ENCODE measurements at places on chromosomes 16 and 17.

GRCh38 chr16:56013962-56014552 lies 138.9 kb upstream of the CES5A start:
- DNase-seq, result no peak

DNA sequence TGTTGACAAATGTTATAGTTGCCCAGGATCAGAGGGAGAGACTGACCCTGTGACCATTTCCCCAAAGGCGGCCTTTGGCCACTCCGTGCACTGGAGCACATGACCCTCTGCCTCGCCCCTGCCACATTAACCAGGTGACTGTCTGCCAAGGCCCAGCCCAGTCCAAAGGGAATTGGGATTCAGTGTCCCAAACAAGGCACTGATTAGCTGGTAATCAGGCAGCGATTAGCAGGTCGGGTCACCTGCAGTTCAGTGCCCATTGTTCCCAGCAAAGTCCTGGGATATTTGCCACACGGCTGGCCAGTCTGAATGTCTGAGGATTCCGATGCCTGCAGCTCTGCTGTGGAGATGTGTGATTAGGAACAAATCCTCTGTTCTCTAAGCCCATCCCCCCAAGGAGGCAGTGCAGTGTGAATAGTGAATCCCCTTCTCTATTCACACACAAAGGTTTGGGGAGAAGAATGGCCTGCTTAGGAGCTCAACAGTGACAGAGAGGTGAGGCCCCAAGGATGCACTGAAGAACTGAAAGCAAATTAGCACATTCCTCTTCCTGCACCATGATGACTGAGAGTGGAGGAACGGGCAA lies 123.1 kb upstream of the MAF start:
- DNase-seq, result no peak

- DNase-seq, result no peak
Observed at GRCh38 chr16:82236875-82237274, 66.9 kb upstream of the MPHOSPH6 start.

DNA sequence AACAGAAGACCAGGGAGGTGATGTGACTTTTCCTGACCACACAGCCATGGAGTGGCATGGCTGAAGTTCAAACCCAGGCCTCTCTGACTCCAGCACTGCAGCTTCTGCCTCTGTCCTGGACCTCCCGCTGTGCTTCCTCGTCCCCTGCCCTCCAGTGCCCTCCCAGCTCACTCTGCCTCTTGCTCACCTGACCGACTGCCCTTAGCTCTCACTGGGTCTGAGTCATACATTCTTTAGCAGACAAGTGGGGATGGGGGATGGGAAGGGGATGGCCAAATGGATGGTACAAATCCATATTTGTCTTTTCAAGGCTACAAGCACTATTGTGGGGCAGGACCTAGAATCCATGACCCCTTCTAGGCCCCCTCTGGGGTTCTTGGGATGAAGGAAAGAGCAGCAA lies 33.0 kb downstream of the PITPNM3 start:
- no peak for DNase-seq

DNA sequence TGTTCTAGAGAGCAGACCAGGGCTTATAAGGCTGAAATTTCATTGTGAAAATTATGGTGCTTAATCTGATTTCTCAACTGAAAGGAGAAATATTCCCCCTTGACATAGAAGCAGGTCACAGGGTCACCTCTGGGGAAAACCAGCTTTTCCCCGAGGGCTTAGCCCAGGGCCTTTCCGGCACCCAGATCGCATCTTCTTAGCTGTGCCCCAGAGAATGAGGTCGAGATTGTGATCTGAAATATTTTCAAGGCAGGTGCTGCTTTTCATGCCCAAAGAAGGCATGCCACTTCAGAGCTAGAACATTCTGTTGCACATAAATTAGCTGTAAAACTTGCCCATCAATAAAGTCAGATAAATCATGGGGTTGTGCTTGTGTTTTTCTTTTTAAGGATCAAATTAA lies 25.4 kb upstream of the ARHGAP17 start:
- DNase-seq, result no peak

DNA sequence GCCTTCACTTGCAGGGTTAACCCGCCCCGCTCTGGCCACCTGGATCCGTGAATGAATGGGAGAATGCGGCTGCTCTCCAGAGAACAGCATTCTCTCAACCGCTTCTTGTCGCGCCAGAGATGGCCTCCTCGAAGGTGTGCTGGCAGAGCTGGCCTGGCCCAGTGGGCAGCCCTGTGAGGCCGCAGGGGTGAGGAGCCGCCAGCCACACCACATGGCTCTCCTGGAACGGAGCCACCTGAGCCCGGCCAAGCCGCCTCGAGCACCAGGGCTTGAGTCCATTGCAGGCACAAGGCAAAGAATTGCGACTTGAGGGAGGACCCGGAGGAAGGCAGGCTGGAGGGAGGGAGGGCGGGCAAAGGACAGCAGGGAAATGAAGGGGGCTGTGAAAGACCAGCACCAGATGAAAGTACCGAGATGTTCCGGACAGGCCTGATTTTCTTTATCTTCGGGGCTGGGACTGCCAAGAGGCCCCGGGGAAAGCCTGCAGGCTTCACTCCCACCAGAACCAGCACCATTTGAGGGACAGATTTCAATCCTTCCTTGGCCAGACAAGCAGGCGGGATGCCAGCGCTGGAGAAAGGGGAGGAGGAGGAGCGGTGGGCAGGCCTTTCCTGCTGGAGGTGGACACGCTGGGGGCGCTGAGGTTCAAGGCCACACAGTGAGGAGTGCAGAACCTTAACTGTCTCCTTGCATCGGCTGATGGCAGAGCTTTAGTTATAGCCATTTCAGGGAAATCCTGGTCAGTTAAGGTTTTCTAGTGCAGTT lies 69.4 kb downstream of the MRC2 start:
- DNase-seq, result no peak

- no peak for DNase-seq
Observed at GRCh38 chr16:9107025-9107970, 15.9 kb downstream of the HAPSTR1 start.
